NCI-H446 treated with DMSO at 0.1 percent for 48 hours (cell line): ENCODE measurements at places on chromosomes 1 and 21.

DNA sequence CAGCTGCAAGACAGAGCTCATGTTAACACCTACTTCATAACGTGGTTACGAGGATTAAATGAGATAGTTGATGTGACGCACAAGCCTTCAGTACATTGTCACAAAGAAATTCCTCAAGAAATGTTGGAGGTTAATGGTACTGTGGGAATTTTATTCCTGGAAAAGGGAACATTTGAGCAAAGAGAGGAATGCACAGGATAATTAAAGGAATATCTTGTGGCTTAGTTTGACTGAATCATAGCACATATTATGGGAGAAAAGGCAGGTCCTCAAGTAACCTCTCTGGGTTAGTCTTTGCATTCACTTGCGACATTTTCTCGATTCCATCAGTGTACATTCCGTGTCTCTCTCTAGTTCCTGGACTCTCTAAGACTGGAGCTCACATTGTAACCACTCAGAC, 300.2 kb upstream of the DUSP10 start:
- DNase-seq: no peak

- no peak for DNase-seq
Observed at GRCh38 chr1:154745286-154745731, 124.8 kb downstream of the KCNN3 start.

GRCh38 chr1:34272152-34272551, 95.4 kb downstream of the C1orf94 start:
- no peak for DNase-seq

DNA sequence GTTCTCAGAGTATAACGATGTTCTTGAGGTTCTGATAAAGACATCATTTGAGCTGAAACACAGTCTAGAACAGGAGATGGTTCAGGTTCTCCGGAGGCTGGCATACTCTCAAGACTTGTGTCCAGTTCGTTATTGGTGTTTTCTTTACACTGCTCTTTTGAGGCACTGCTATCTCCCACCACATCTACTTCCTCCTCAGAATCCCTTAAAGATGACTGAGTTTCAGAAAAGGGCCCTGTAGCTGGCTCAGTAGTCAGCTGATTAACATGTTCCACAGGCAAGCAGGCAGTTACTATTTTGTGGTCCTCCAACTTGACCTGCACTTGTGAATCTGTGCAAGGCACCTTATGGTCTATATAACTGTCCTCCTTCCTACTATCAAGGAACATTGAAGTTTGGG, 50.2 kb downstream of the ZZZ3 start:
- DNase-seq: no peak

- DNase-seq: no peak
Observed at GRCh38 chr1:180572760-180573159, 14.0 kb downstream of the OVAAL start.

DNA sequence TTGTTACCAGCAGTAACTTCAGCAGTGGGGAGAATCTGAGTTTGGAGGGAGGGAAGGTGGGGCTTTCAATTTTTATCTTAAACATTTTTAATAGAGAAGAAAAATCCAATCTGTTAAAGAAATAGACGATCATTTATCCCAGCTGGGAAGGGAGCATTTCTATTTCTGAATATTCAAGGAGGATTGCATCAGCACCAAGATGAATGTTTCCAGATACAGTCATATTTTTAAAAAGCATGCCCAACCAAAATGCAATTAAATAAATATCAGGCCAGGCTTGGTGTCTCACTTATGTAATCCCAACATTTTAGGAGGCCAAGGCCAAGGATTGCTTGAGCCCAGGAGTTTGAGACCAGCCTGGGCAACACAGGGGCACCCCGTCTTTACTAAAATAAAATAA, 1.7 kb upstream of the ATP1A4 start:
- no peak for DNase-seq

DNA sequence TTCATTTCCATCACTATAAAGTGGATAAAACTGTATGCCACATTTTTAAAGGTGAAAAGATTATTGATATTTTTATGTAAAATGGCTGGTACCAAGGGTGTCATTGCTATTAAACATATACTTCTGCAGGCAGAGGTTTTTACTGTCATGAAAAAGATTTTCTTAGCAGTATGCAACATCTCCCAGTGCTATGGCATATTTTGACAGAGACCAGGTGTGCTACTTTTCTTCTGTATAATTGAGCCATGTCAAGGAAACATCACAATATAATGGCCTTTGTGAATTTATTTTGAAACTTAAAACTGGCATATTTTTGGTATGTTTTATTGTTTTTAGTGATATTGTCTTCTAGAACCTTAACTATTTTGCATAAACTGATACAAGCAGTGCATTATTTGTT, 216.6 kb upstream of the C1orf105 start:
- no peak for DNase-seq

- no peak for DNase-seq
Observed at GRCh38 chr1:211939876-211940468, 95.4 kb downstream of the INTS7 start.

GRCh38 chr1:107419003-107419402, 278.2 kb downstream of the NTNG1 start:
- DNase-seq: no peak

- no peak for DNase-seq
Observed at GRCh38 chr1:24737368-24738117, 7.7 kb upstream of the CLIC4 start.

- DNase-seq: no peak
Observed at GRCh38 chr1:226983247-226983991, 43.3 kb downstream of the COQ8A start.

DNA sequence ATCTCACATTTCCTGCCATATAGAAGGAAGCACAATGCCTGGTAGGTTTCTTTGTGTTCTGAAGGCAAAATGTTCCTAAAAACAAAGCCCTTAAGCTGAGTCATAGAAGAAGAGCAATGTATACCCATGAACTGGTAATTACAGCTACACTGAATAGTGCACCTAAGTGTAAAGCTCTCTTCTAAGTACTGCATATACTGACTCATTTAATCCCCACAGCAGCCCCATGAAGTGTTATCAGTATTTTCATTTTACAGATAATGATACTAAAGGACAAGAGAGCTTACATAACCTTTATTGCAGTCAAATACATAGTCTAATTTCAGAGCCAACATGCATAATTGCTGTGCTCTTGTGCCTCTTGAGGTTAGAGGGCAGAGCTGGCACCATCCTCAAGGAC, 239.9 kb downstream of the DPYD start:
- DNase-seq: no peak

GRCh38 chr1:235339746-235340145, 11.4 kb downstream of the GGPS1 start:
- DNase-seq: no peak

GRCh38 chr1:97308131-97308530, 586.5 kb downstream of the PTBP2 start:
- no peak for DNase-seq

- no peak for DNase-seq
Observed at GRCh38 chr1:97599447-97599846, 321.4 kb downstream of the DPYD start.

GRCh38 chr1:10530281-10530740, 55.6 kb downstream of the PEX14 start:
- no peak for DNase-seq

DNA sequence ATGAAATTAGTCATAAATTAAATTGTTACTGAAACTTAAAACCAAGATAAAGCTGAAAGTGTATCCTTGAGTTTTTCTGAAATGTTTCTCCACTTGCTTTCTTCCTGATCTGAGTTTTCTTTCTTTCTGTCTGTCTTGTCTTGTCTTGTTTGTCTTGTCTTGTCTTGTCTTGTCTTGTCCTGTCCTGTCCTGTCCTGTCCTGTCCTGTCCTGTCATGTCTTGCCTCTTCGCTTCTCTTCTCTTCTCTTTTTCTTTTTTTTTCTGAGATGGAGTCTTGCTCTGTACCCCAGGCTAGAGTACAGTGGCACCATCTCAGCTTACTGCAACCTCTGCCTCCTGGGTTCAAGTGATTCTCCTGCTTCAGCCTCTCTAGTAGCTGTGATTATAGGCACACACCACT, 73.7 kb downstream of the ADGRL2 start:
- DNase-seq: no peak

GRCh38 chr1:17052641-17053040, 1.2 kb downstream of the SDHB start:
- DNase-seq: no peak

DNA sequence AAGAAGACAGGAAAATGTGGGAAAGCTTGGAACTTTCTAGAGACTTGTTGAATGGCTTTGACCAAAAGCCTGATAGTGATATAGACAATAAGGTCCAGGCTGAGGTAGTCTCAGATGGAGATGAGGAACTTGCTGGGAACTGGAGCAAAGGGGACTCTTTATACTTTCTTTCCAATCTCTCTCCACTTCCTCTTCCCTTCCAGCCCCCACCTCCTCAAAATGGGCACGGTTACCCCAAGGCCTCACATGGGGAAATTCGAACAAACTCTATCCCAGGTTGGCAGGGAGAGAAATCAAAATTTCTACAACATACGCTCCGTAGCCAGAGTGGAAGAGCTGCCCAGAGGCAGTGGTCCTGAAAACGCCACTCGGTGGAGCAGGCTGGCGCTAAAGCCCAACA, 15.2 kb downstream of the PPT1 start:
- DNase-seq: no peak
